ENCODE measurements at places on chromosomes 11 and 22.

GRCh38 chr22:41324821-41325528 is 23.6 kb downstream of the ZC3H7B start:
- no peak for DNase-seq

- DNase-seq = no peak
Observed at GRCh38 chr22:35634015-35634414, 14.2 kb upstream of the APOL6 start.

DNA sequence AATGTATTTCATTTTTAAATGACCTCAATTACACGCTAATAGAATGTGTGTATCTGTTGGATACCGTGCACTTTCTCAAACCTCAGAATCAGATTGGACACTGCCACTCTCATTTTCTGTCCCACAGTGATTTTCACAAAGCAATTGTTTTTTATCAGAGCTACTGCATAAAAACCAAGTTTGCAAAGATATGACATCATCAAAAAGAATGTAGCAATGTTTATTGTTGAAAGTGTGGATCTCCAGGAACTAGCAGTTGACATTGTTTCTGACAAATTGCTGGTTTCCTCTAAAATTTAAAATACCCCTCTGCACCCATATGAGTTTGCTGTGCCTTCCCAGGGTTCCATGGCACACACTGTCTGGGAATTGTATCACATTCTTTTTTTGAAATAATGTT is 362.7 kb upstream of the DDI1 start:
- DNase-seq = no peak

DNA sequence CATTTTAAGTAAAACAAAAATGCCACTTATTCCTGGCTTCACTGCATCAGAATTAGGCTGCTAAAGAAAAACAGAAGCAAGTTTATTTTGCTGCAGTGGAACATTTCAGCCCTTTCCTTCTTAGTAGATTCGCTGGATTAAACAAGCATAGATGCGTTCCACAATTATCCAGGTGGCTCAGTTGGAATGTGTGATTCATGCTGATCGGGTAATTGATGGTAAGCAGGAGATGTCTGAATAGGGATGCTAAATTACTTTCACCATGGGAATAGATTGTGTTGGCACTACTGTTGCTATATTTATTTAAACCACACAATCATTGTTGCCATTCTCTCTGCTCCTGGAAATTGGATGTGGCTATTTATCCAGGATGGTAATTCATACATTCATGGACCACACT is 440.1 kb upstream of the DDI1 start:
- DNase-seq = no peak

GRCh38 chr11:14519917-14520746 is at the start of gene PSMA1:
Gene PSMA1, minus strand, starts transcription at chr11:14520386. Its CDS starts 87 bp downstream, at chr11:14520299.
- DNase-seq = peak; percentile 91

GRCh38 chr22:49327411-49328117 is 500.1 kb downstream of the BRD1 start:
- DNase-seq = no peak

DNA sequence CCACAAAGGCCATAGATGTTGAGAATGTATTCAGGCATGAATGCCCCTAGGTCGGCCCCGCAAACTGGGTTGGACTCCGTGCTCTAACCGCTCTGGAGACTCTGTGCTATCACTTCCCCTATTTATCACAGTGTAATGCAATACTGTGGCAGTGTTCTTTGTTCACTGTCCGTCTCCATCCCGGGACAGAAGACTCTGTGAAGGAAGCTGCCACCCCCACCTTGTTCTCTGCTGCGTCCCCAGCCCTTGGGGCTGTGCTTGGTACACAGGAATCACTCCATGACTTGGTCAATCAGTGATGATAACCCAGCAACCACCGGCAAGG is 57.6 kb downstream of the TSPAN18 start:
- DNase-seq = no peak

- no peak for DNase-seq
Observed at GRCh38 chr11:129215506-129216245, 23.6 kb upstream of the ARHGAP32 start.

- no peak for DNase-seq
Observed at GRCh38 chr22:31244046-31244942, 32.2 kb downstream of the LIMK2 start.

DNA sequence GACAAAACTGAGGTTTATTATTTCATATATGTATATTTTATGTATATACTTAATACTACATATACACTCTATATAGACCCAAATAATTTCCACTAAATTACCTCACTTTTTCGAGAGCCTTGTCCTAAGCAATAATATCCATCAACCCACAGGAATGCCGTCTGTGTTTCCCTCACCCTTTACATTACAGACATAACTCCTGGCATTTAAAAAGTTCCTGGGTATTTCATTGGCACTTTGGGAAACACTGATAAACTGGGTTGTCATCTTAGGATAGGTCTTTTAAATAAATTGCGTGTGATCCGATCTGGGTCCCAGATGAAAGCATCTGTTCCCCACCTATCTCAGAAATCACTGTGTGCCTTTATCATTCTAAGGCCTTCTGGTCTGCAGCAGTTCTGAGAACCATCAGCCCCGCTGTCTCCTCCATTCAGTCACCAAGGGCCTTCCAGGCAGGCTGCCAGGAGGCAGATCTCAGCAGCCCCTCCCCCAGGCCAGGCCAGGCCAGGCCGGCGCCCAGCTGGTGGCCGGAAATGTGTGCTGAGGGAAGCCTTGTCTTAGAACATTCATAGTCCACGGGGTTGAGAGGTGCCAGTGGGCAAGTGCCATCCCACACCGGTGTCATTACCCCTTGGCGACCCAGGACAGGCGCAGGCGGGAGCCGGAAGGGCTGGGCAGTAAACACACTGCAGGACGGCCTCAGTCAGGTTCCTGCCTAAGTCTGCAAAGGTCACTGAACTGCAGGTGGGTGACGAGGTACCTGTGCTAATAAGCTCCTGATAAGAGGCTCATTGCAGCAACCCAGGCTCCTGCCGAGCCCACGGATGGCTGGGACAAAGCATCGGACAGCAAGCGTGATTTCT is 3.3 kb downstream of the FGF19 start:
- no peak for DNase-seq

GRCh38 chr22:17890245-17890671 is 116.0 kb upstream of the BID start:
- no peak for DNase-seq

DNA sequence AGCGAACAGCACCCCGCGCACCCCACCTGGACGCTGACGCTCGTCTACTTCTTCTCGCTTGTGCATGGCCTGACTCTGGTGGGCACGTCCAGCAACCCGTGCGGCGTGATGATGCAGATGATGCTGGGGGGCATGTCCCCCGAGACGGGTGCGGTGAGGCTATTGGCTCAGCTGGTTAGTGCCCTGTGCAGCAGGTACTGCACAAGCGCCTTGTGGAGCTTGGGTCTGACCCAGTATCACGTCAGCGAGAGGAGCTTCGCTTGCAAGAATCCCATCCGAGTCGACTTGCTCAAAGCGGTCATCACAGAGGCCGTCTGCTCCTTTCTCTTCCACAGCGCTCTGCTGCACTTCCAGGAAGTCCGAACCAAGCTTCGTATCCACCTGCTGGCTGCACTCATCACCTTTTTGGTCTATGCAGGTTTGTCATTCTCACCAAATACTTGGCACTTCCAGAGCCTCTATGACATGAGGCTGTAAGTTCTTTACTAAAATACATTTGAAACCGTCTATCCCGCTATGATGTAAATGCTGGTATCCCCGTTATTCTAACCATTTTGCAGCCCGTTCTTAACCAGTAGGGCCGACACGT is 535 bp downstream of the AQP11 start:
- peak; percentile 6 for DNase-seq

- no peak for DNase-seq
Observed at GRCh38 chr11:10158461-10158860, 135.6 kb downstream of the SBF2 start.

- DNase-seq = no peak
Observed at GRCh38 chr22:24512043-24512442, 16.9 kb downstream of the UPB1 start.

DNA sequence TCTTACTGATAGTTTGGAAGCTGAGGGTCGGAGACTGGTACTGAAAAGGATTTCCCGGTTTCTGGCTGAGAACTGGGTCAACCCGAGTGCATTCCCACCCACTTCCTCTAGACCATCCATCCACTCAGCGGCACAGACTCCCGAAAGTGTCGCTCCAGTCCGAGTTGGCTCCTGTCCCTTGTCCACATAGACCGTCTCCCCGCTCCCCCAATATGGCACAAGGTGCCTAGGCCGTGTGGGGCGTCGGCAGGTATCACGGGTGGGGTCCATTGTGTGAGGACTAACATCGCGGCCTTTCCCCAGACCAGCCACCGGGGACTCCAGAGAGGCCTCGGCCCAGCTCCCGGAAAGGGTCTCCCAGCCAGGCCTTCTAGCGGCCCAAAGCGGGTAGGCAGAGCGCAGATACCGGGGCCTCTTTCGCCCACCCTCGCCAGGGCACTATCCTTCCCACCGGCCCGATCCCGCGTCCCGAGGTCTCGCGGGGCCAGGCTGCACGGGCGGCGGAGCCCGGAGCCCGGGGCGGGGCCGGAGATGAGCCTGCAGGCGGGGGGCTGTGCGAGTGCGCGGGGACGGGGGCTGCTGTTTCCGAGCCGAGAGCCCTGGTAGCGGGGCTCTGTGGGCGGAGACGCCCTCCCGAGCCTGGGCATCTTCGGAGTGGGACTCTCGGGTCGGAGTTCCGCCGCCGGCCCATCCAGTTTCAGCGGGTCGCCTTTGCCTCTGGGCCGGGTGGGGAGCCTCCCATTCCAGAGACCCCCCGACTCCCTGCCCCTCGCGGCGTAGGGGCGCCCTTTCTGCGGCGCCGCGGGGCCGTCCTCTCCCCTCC is 21.1 kb downstream of the SERPINH1 start:
- peak; percentile 70 for DNase-seq

DNA sequence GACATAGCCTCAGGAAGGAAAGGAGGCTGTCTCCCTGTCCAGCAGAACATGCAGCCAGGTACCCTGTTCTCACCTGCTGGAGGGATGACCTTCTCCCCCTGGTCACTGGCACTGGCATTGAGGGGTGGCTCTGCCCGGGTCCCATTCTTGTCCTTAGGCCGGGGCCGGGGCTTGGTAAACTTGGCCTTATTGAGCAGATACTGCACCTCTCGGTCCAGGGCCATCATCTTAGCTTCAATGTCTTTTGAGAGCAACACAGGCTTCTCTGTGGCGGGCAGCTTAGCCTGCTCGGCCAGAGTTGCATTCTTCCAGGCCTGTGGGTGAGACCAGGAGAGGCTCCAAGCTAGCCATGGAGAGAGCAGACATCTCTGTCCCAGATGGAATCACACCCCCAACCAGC is 10.5 kb downstream of the HYOU1 start:
- no peak for DNase-seq

DNA sequence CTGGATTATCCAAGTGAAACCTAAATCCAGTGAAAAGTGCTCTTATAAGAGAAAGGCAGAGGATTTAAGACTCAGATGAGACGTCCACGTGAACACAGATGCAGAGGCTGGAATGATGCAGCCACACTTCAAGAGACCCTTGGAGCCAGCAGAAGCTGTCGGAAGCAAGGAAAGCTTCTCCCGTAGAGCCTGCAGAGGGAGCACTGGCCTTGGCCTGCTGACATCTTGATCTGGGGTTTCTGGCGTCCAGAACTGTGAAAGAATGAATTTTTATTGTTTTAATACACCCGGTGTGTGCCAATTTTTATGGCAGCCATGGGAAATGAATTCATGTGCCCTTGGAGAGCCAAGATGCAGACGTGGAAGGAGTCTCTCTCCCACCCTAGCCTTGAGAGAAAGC is 407.0 kb upstream of the B3GAT1 start:
- no peak for DNase-seq

DNA sequence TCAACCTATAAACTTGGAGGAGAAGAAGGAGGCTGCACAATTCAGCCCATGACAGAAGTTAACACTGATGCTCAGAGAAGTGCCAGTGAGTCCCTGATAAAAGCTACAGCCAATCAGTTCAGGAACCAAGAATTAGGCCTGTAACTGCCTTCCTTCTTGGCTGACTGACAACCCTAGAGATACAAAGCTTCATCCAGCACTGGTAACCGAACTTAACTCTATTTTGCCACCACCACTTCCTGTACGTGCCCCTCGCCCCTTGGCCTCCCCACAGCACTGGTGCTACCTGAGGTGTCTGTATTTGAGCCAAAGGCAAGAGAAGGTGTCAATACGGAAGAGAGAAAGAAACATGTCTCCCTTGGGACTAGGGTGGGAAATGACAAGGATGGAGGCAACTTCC is 40.1 kb upstream of the POU2AF1 start:
- DNase-seq = no peak

DNA sequence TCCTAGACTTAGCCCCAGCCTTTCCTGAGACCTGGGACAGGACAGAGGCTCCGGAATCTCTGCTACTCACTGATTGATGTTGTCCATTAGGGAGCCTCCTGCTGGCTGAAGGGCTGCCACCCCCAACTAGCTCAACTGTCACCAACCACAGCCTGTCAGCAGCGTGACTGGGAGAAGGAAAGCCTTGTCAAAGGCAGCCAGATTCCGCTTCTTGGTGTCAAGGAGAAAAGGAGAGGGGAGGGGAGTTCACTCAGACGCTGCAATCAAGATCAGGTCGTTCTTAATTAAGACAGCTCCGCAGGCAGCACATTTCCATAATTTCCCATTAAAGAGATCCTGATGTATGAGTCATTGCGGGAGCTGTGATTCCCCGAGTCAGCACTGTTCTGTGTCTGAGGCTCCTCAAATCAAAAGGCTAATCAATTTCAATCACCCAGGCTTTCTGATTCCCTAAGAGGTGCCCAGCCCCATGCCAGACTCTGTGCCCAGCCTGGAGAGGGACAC is 152.8 kb upstream of the ZBED5 start:
- no peak for DNase-seq

- peak; percentile 0 for DNase-seq
Observed at GRCh38 chr11:80846979-80847378, 1406.1 kb upstream of the TENM4 start.

- DNase-seq = no peak
Observed at GRCh38 chr11:66849501-66850234, 6.4 kb downstream of the RCE1 start.

- peak; percentile 39 for DNase-seq
Observed at GRCh38 chr22:20576445-20576816, 69.0 kb downstream of the MED15 start.

DNA sequence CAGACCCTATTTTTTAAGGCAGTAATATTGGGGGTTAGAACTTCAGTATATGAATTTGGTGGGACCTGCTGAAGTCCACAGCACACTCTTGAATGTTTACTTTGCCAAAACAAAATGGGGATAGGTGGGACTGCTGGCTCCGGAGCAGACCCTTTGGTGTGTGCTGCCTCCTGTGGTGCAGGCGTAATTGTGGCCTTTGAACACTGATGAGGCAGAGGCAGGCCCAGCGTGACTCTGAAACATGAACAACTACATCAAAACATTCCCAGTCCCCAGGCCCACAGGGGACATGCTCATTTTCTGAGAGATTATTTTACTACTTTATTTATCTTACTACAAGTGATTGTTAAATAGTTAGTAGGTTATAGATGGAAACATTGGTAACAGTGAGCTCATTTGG is 225.0 kb upstream of the TBCEL start:
- no peak for DNase-seq

DNA sequence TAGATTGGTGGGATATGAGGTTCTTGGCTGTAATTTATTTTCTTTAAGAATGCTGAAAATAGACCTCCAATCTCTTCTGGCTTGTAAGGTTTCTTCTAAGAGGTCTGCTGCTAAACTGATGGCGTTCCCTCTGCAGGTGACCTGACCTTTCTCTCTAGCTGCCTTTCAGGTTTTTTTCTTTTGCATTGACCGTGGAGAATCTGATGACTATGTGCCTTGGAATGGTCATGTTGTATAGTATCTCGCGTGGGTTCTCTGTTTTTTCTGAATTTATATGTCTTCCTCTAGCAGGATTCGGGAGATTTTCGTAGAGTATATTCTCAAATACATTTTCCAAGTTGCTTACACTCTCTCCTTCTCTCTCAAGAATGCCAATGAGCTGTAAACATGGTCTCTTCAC is 122.2 kb downstream of the DDX10 start:
- DNase-seq = no peak

All from T-helper 1 cell (primary cell).